ENCODE measurements at places on chromosomes 2 and 18.

GRCh38 chr2:159902722-159903121, 104.7 kb upstream of the CD302 start:
- no peak for DNase-seq

DNA sequence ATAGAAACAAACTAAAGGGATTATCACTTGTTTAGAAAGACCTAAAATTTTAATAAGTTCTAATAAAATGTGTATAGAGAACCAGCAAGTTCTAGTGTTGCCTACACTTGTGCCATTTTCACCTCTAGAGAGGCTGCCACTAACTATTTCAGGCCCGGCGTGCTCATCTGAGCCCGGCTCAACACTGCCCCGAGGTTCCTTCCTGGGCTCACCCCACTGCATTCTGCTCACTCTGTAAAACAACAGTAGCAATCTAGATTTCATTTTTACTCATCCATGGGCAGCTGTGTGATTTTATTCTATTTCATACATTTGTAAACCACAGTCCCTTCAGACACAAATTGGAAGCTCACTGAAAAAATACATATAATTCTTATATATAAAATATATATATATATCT, 253.2 kb downstream of the L3MBTL4 start:
- no peak for DNase-seq

DNA sequence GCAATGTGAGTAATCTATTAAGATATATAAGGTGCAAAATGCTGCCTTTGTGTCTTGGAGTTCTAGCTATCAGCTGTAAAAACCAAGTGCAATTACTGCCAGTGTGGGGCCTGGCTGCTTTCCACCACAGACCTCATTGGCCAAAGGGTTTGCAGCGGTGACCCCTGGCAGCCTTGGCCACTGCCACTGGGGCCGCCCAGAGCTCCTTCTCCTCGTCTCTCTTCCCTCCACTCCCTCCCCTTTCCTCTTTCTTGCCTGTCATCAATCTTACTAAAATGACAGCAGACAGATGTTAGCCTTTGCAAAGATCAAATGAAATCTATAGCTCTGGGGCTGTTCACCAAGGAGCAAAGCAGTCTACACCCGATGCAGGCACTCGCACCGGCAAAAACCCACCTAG, 986.3 kb downstream of the BCL11A start:
- DNase-seq = no peak

DNA sequence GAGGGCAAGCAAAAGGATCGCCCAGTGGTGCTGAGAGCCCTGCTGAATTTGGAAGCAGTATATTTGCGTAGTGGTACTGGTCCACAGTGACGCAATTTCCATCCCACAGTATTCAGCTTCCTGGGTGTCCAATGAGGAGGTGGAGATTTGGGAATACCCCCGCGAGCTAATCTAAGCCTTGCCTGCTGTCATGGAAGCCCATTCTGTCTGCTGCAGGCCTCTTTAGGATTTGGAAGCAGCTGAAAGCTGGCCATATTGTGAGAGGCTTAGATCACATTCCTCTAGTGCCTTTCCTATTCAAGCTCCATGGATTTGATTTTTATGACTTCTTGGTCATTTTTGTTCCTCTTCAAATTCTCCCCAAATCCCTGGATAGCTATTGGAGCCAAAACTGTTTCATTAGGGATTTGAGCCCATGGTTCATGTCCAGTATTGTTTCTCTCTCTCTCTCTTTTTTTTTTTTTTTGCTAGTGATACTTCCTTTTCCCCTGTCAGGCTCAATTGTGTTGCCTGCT, 22.3 kb upstream of the DYNC2LI1 start:
- DNase-seq = no peak

GRCh38 chr2:171595896-171596295, 73.6 kb downstream of the CYBRD1 start:
- DNase-seq = no peak

- no peak for DNase-seq
These were observed 100.5 kb downstream of the TEX51 start for GRCh38 chr2:126999106-126999756.

- DNase-seq = no peak
These were observed 111.2 kb upstream of the SMIM21 start for GRCh38 chr18:75538727-75539126.

DNA sequence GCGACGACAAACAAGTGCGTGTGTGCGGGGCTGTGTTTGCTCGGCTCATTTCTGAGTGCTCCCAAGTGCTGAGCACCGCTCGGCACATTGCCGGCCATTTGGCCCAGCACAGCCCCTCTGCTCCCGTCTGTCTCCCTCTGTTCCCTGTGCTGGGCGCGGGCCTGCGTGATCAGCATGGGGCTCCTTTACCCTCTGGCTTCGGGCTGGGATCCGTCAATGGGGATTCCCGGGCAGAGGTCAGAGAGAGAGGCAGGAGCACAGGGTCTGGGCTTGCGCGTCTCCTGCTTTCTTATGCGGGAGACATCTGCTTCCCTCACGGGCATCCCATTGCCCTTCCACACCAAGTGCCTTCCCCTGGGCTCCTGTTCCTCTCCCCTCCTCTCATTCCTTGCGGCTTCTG, 234.0 kb downstream of the ACKR3 start:
- DNase-seq = no peak

- DNase-seq = no peak
These were observed 5.1 kb downstream of the FECH start for GRCh38 chr18:57581301-57581934.

DNA sequence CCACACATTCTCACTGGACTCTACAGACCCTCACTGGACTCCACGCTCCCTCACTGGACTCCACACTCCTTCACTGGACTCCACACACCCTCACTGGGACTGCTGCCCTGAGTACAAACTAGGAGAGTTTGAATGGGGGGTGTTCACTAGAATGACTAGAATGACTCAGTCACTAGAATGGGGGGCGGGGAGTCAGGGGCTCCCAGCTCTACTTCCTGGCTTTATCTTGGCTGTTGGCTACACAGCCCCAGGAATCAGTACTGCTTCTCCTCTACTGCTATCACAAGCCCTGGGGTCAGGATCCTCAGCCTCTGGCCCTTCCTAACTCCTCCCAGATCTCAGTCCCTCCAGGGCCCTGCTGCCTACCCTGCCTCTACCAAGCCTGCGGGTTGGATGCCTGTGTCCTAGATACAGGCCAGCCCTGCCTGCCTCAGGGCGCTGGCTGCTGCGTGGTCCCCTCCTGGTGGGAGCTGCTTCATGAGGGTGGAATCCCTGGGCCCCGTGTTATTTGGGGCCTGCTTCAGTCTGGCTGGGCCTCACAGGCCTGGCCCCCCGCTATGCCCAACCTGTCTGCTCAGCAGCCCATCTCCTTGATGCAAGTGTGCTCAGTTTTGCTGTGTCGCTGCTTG, 7.8 kb downstream of the PTMA start:
- no peak for DNase-seq

GRCh38 chr2:52749764-52750163, 1017.8 kb upstream of the CHAC2 start:
- no peak for DNase-seq

DNA sequence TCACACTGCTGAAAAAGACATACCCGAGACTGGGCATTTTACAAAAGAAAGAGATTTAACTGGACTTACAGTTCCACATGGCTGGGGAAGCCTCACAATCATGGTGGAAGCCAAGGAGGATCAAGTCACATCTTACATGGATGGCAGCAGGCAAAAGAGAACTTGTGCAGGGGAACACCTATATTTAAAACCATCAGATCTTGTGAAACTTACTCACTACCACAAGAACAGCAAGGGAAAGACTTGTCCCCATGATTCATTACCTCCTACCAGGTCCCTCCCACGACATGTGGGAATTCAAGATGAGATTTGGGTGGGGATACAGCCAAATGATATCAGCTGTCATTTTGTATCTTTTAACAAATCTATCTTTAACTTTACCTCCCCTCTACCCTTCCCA, 251.1 kb upstream of the RASGRP3 start:
- DNase-seq = no peak

GRCh38 chr2:197079832-197080555, 153.5 kb upstream of the PGAP1 start:
- no peak for DNase-seq

DNA sequence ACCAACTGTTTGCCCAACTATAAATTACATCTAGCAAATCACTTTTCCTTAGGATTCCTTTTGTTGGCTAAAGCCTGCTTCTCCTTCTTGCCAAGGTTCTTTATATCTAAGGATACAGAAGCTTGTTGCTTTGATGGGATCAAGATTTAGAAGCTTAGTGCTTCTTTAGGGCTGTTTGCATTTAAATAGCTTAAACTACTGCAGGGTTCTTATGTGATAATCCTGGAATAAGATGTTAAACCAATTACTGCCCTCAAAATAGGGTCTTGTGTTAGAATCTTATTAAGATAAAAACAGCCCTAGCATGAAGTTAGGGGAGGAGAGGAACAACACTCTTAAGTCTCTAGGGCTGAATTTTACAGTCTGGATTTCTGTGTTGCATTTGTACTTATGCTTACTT, 64.2 kb downstream of the KIF5C start:
- no peak for DNase-seq

DNA sequence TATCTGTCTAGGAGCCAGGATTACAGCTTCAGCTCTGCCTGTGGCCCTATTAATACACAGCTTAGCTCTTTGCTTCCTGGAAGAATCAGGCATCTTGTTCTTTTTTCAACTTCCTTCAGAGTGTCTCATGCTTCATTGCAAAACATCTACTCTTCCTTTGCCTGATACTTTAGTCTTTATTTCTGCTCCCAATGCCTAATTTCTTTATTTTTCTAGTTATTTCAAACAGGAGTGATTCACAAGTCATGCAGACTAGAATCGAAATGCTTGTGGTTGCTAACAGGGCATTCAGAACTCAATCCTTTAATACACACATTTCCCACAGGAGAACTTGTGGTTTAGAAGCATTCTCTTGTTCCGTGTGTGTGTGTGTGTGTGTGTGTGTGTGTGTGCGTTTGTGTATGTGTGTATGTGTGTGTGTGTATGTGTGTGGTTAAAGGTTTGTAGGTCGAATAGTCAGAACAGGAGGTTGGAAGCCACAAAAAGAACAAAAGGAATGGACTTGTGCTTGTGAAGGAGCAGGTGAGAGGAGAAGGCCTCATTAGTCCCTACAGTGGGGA, 28.3 kb upstream of the INSIG2 start:
- DNase-seq = no peak

DNA sequence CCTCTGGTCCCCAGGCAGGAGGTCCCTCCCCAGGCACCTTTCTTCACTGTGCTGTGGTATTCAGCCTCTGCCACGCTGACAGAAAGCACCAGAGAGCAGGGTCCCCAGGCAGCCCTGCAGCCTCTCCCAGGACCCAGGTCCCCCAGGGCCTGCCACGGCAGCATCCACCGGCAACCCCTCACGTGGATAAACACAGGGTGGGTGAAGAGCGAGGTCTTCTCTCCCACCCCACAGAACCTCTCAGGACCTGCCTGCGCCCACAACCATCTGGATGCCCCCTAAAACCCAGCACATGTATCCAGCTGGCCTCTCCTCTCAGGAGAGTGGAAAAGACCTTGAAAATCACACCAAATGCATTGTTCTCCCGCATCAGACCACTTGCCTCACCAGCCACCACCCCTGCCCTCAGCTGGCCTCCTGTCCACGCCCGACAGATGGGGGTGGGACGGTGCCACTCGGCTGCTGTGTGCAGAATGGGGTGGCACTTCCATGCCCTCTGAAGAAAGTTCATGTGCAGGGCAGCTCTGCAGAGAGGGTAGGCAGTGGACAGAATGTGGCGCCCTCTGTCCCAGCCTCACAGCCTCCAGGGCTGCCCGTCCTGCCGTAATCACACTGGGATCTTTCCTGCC, 4.0 kb upstream of the CROCC2 start:
- DNase-seq = no peak

- no peak for DNase-seq
These were observed 1.1 kb upstream of the SNTG2 start for GRCh38 chr2:949384-950079.

- no peak for DNase-seq
These were observed 56.2 kb downstream of the ETAA1 start for GRCh38 chr2:67453310-67453709.

DNA sequence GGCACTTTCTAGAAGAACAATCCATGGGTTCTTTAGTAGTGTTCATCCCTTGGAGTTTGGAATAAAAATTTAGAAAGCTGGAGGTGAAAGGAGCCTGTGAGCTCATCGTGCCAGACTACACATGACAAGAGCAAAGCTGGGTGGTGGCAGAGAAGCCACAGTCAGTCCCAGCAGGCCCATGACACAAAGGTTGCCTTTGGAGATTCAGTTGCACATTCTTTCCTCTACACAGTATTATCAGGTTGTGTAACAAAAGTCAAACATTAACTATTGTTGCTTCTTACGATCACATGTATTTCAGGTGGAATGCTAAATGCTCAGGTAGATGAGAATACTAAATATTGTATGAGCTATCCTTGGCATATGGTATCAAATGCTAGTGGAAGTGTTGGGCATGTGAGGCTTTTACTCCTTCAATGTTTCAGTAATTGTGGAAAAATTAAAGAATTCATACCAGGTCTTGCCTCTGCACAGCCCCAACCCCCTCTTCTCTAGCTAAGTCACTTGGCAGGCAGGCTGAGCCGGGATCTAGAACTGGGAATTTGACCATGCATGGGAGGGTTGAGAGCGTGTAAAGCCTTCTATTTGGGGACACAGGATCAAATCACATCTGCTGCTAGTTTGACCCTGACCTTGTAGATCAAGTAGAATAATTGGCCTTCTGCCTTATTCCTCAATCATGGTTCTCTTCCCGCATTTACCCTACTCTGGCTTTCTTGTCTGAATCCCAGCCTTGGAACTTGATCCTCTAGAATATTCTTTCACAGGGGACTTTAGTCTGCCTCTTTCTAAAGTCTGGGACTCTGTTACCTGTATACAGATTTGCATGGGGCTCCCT, 230.9 kb downstream of the GCA start:
- no peak for DNase-seq

DNA sequence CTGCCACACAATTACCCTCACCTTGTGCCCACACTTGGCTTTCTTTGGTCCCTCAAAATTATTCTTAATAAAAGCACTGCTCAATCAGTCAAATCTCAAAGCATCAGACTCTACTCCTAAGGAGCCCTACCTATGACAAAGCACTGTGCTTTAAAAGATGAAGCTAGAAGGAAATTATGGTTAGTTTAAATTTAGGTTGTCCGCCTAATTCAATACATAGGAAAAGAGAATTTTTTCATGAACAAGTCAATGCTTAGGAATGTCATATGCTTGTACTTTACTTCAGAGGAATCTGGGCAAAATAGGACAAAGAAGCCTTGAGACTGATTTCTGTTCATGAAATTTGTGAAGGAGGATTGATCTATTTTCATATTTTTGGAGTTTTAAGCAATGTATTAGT, 726.4 kb upstream of the CDH2 start:
- no peak for DNase-seq

All from activated naive CD8-positive, alpha-beta T cell treated with anti-CD3 and anti-CD28 coated beads, Interleukin-2, amount 50 U/mL, for 24 hours (primary cell).